ENCODE measurements at places on chromosomes 11 and 22. TPM values are rescaled to one million over a fixed set of nuclear protein-coding genes. Genes with fewer than 3 reads are reported as not detected.

Gene MIOX
- total RNA-seq = not detected

Gene GAL3ST1
- total RNA-seq = 1.3 TPM

Gene C11orf52
- 1.6 TPM for total RNA-seq

Gene SRRD
- 12.5 TPM for total RNA-seq

Gene SEZ6L
- total RNA-seq = 0.14 TPM

Gene ADORA2A
- 2.6 TPM for total RNA-seq

Gene PNPLA3
- total RNA-seq = not detected

Gene KDM4E
- total RNA-seq = not detected

Gene MPZL3
- 1.6 TPM for total RNA-seq

Gene HEPHL1
- total RNA-seq = not detected

Gene WBP2NL
- total RNA-seq = 1.1 TPM

Gene APOL4
- total RNA-seq = 7.5 TPM

Gene SLC39A13
- 96.1 TPM for total RNA-seq

Gene HTR3B
- not detected for total RNA-seq

Gene RRAS2
- total RNA-seq = 15.8 TPM

Gene ABCC8
- 3.4 TPM for total RNA-seq

Gene SLC22A6
- not detected for total RNA-seq

Gene RTN4R
- total RNA-seq = 0.19 TPM

Gene TMPRSS4
- total RNA-seq = not detected

Gene PGA5
- 0.42 TPM for total RNA-seq

Gene CCDC83
- total RNA-seq = not detected

Gene TEX12
- 1.4 TPM for total RNA-seq

Gene SPDYC
- not detected for total RNA-seq

Gene C11orf86
- not detected for total RNA-seq

Gene DDI1
- not detected for total RNA-seq

Gene KCNQ1
- total RNA-seq = 4.7 TPM

Gene DCDC1
- 0.09 TPM for total RNA-seq

Gene SLC22A9
- not detected for total RNA-seq

Gene RAB36
- 4.2 TPM for total RNA-seq

Gene IFITM1
- 205 TPM for total RNA-seq

Gene IGF2
- 323 TPM for total RNA-seq

Gene TRPM5
- total RNA-seq = not detected

Gene INS
- total RNA-seq = not detected

Gene LRRC32
- 108 TPM for total RNA-seq

Gene GAS2
- 1.5 TPM for total RNA-seq

Gene LINC01488
- not detected for total RNA-seq

Gene SLC2A11
- total RNA-seq = 7.4 TPM

Gene IL17REL
- total RNA-seq = not detected

Gene NR1H3
- 24.8 TPM for total RNA-seq

Gene RIMBP3C
- total RNA-seq = 0.14 TPM

Gene C11orf91
- 2.2 TPM for total RNA-seq

Gene LARGE2
- total RNA-seq = not detected

Gene APOBEC3F
- total RNA-seq = 9.8 TPM

Gene CDC45
- 1.7 TPM for total RNA-seq

Gene OR52E8
- total RNA-seq = not detected

Gene NECTIN1
- total RNA-seq = 11.4 TPM

Gene PRR5
- total RNA-seq = 8.8 TPM

Gene MUC2
- total RNA-seq = not detected

Gene PIH1D2
- 0.86 TPM for total RNA-seq

Gene PTS
- total RNA-seq = 44.2 TPM

Gene OSBP2
- 2.1 TPM for total RNA-seq

Gene SESN3
- total RNA-seq = 19.0 TPM

Gene ARSA
- total RNA-seq = 29.4 TPM

Gene CRACR2B
- total RNA-seq = 3.5 TPM

Gene PGA3
- 0.79 TPM for total RNA-seq
